ENCODE measurements at places on chromosomes 7 and 10.

DNA sequence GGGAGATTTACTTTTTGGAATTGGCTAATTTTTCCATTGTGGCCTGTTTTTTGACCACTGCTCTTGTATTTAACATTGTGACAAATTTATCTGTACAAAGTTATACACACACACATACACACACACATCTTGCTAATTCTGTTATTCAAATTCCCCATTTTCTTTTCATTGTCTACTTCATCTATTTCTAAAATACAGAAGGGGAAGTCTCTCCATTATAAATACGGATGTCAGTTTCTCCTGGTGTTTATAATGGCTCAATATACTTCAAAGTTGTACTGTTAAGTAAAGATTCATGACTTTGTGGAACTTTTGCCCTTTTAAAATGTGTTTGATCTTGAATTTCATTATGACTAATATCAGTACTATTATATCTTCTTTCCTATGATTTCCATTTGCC lies 81.0 kb downstream of the CNOT4 start:
- no peak for DNase-seq

- DNase-seq: peak; percentile 81
Measured at GRCh38 chr7:19982841-19983835, 209.7 kb upstream of the TMEM196 start.

DNA sequence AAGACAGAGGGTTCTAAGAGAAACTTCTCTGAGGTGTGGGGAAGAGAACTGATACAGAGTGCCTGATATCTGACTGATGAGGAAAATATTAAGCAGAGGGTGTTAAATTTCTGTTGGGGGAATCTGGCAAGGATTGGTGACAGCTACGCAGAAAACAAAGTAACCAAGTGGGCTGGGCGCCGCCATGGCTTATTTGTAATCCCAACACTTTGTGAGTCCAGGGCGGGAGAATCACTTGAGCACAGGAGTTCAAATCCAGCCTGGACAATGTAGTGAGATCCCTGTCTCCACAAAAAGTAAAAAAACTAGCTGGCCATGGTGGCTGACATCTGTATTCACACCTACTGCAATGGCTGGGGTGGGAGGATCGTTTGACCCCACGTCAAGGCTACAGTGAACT lies 2.1 kb upstream of the C7orf25 start:
- no peak for DNase-seq

- DNase-seq: no peak
Measured at GRCh38 chr10:1394155-1394912, 338.1 kb downstream of the WDR37 start.

DNA sequence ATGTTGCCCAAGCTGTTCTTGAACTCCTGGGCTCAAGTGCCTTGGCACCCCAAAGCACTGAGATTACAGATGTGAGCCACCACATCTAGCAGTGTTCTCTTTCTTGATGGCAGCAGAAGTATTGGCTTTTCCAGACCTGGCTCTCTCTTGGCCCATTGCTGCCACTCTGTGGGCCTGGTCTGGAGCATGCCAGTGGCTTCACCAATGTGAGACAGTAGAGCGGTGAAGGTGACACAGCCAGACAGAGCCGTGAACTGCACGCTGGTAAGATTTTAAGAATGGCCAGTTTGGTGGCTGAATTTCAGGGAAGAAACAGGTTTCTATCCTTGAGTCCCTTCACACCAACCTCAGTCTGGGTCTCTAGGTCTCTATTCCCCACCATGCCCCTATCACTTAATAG lies 552.7 kb upstream of the NRP1 start:
- no peak for DNase-seq

DNA sequence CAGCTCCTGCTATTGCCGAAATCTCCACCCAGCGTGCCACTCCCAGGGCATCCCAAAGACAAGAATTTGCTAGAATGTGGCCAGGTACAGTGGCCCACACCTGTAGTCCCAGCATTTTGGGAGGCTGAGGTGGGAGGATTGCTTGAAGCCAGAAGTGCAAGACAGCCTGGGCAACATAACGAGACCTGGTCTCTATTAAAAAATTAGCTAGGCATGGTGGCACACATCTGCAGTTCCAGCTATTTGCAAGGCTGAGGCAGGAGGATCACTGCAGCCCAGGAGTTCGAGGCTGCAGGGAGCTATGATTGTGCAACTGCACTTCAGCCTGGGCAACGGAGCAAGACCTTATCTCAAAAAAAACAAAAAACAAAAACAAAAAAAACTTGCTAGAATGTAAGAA lies 73.3 kb upstream of the LYZL2 start:
- peak; percentile 8 for DNase-seq

DNA sequence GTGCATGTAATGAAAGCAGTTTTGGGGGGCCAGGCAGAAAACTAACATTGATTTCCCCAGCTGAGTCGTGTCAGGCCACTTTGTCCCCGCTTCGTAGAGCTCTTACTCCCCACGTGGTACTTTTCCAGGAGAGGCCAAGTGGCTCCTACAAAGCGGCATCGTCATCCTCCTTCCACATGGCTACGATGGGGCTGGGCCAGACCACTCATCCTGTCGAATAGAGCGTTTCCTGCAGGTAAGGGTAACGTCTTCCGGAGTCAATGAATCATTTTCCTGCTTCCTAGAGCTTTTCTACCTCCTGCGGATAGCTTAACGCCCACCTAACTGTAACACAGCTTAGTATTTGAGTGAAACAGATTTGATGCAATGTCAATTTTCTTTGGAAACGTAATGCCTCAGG lies 21.7 kb upstream of the SEC61A2 start:
- no peak for DNase-seq

DNA sequence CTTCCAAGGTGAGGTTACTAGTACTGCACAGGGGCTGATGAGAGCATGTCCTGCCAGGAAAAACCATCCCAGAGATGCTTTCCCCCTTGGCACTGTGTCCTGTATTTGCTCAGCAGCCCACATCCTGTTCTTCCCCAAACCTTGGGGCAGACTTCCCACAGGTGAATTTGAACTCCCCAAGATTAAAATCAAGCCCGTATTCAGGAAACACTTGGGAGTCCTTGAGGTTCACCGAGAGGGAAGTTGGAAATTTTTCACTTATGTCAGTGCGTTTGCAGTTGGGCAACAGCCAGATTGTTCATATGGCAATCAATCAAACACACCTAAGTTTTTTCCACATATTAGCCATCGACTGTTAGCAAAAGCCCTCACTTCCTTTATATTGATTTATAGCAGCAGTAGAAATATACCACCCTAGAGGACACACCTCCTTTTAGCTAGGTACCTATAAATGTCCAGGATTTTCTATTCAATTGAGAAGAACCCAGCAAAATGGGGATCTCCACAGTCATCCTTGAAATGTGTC lies at the start of gene DMBT1:
DMBT1 (plus strand) TSS at position 476 of the 526 bp plus-strand sequence; CDS start at position 493, 17 bp downstream.
- DNase-seq: no peak

DNA sequence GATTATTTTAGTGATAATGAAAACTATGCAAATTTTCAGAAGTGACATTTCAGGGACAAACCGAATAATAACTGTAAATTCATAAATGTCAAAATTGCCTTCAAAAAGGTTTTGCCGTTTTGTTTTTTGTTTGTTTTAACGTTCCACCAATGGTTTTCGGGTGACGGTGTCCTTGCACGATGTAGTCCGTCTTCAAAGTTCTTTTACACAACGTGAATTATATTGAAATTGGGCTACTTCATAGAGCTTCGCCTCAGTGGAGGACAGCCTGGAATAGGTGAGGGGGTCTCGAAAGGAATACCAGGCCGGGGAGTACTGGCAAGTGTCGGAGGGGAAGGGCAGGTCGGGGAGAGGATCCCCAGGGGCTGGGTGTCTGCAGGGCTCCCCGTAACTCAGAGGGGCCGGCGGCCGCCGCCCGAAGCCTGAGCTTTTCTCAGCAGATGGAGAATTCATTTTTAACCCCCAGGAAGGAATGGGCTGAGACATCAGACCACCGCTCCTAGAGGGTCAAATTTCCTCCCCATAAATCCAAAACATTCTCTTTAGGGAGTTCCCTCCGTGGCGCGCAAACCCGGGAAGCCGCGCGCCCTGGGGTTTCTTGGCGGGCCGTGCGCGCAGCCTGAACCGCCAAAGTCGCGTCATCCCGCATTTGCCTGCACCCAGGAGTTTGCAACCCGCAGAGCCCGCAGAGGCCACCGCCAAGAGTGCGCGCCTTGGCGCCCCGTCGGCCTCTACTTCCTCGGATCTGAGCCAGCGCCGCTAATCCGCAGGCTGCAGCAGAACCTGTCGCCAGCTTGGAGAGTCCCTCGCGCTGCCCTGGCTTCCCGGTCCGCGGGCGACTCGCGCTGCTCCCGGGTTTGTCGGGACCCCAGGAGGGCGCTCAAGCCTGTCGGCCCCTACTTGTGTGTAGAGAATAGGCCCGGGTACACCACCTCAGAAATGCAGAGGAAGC lies 17.3 kb upstream of the EVX1 start:
- no peak for DNase-seq

- no peak for DNase-seq
Measured at GRCh38 chr7:34850681-34851080, 186.6 kb downstream of the DPY19L1 start.

DNA sequence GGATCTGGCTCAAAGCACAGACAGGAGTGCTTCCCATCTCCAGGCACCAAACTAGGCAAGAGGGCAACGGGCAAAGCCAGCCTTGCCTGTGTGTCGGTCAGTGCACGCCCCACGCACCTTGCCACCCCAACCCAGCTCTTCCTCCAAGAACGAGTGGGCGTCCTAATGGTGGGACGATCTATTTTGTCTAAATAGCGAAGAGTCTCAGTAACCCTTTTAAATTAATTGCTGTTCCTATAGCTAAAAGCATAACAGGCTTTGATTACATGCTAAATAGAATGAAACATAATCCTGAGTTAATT lies 12.2 kb downstream of the EN2 start:
- no peak for DNase-seq

DNA sequence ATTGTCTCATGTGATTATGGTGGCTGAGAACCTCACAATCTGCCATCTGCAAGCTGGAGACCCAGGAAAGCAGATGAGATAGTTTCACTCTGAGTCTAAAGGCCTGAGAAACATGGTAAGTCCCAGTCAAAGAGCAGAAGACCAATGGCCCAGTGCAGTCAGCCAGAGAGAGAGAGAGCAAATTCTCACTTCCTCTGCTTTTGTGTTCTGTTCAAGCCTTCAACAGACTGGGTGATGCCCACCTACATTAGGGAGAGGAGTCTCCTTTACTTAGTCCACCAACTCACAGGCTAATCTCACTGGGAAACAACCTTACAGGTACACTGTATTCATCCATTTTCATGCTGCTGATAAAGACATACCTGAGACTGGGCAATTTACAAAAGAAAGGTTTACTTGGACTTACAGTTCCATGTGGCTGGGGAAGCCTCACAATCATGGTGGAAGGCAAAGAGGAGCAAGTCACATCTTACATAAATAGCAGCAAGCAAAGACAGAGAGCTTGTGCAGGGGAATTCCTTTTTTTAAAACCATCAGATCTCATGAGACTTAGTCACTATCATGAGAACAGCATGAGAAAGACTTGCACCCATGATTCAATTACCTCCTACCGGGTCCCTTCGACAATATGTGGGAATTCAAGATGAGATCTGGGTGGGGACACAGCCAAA lies 4.7 kb upstream of the FRMPD2 start:
- DNase-seq: no peak

DNA sequence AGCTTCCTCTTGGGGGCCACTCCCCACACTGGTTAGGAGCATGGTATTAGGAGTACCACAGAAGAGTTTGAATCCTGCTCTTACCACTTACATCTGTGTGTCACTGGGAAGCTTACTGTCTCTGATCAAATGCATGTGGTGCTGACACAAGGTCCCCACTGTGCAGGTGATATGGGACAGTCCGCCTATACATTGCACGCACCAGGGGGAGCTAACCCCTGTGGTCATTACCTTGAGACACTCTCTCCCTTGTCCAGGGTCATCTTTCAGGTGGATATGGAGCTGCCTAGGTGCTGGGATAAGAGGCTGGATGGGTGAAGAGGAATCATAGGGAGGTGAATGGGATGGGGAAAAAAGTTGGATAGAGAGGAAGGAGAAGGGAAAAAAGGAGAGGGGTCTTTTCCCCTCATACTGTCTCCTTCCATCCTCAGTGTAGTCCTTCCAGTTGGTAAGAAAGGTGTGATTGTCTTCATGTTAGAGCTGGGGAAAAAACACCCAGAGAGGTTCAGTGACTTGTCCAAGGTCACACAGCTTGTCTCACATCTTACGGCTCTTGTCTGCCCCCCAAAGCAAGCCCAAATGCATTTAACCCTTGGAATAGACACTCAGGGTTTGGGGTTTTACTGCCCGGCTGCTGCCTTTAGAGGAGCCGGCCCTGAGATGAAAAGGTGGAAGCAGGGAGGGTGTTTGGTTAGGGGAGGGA lies 125.9 kb downstream of the CDH23 start:
- DNase-seq: no peak

DNA sequence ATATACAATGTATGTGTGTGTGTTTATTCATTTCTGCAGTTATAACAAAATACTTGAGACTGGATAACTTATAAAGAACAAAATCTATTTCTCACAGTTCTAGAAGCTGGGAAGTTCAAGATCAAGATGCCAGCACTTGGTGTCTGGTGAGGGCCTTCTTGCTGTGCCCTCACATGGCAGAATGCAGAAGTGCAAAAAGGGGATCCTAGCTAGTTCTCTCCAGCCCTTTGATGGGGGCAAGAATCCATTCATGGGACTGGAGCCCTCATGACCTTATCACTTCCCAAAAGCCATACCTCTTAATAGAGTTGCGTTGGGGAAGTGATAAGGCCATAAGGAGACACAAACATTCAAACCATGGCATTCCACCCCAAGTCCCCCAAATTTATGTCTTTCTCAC lies 8.4 kb downstream of the GRB10 start:
- DNase-seq: no peak

- no peak for DNase-seq
Measured at GRCh38 chr7:103343332-103343731, 1.2 kb downstream of the DNAJC2 start.

GRCh38 chr7:16935341-16935735 lies 53.6 kb upstream of the AGR3 start:
- peak; percentile 8 for DNase-seq

- peak; percentile 42 for DNase-seq
Measured at GRCh38 chr10:35306852-35307251, 29.5 kb upstream of the CCNY start.

GRCh38 chr7:5598261-5598761 lies 174.7 kb upstream of the TNRC18 start:
- no peak for DNase-seq
